Islet precursor cell (in vitro differentiated cells): ENCODE measurements at places on chromosomes 3 and 15.
A peak's percentile ranks its signal among the peaks of the same experiment; 100 is the strongest.

GRCh38 chr15:73682600-73683090 lies 1.5 kb upstream of the CD276 start:
- DNase-seq, result peak; percentile 54

DNA sequence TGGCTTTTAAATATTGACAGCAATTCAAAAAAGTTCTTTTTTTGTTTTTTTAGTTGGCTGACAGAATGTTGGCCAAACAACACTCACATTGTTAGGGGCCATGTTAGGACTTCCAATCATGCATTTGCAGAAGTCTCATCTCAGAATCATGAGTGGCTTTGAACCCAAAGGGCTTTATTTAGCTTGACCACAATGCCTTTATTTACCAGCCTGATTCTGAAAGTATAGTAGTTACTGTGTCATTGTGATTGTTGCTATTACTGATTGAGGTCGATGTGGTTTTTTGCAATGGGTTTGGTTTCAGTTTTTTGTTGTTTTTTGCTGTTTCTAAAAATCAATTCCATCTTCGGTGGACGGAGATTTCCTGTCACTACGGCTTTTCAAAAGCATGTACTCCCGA lies 7.2 kb downstream of the GLDN start:
- no peak for DNase-seq

GRCh38 chr3:5754602-5755001 lies 567.1 kb downstream of the EDEM1 start:
- DNase-seq, result no peak

DNA sequence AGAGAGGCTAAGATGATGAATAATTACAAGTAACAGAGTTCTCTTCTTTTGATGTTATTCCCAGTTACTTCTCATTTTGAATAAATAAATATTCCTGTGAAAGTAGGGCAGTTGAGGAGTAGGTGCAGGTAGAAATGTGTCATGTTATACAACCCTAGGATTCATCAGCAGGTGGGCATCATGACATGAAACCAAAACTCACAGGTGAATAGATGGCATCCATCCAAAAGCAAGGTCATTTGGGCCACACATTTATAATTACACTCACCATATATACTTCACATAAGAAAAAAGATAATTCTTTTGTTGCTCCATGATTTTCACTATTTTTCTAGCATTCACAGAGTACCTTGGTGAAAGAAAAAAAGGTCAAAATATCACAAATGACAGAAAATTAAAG lies 273.6 kb downstream of the ZBBX start:
- DNase-seq, result no peak

GRCh38 chr3:56304069-56304468 lies 164.2 kb downstream of the ERC2 start:
- DNase-seq, result no peak

DNA sequence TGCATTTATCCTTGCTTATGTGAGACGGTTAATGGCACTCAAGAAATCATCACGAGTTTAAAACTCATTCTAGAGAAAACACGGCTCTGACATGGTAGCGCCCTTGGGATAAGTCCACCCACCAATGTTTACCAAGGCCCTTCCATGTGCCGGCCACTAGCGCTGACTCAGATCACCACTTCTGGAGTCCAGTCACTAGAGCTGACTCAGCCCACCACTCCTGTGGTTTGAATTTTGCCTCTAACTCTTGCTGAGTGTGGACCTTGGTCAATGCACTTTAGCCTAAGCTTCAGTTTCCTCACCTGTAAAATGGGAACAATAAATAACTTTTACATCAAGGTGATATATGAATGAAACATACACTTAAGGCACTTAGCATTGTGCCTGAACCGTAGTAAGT lies 358.4 kb upstream of the PROK2 start:
- no peak for DNase-seq

DNA sequence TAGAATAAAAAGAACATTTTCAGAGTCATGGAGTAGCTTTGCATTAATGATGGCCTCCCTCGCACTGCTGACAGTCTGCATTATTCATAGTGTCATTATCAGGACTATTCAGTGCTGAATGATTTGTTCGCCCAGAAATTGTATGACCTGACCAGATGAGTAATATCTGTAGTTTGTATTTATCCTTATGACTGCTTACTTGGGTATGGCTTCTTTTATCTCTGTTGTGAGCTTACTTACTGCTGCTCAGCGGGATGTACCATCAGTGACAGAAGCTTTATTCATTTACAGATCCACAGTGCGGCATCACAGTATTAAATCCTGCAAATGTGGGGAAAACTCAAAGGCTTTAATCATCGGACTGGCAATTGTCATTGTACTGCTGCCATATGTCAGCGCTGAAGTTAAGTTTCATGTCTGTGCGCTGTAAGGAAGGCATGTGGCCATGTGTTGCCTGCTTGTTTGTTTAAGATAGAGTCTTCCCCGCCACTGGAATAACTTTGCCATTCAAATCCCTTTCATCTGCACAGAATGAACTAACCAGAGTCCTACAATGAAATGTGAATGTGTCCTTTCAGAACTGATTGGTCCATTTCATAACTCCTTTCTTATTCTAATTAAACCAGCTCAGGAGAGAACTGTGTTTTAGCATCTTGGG lies 262.2 kb downstream of the CHL1 start:
- DNase-seq, result no peak

DNA sequence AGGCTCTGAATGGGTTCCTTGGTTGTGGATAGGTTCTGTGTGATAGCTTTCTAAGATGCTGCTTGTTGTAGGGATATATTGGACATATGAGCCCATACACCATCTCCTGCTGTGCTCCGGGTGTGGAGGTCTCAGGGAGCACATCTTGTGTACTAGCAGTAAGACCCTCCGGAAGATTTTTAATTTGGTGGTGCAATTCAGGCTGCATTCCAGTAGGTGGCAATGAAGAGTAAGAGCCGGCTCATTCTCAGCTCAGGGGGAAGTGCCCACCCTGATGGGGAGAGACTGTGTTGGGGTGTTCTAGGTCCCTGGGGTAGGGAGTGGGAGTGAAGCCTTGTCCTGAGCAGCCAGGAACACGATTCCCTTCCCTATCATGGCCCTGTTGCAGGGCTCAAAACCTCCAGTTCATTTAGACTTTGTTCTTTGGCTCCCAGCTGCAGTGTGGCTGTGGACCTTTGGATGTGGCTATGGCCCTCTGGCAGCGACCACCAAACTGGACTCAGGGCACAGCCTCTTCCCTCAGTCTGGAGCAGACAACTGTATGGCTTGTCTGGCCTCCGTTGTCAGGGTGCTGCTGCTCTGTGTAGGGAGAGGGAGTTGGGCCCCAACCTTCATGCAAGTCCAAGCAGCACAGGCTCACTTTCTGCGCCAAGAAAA lies 104.7 kb downstream of the UNC13C start:
- DNase-seq, result peak; percentile 60

GRCh38 chr3:49683162-49683561 lies 6.1 kb downstream of the MST1 start:
- no peak for DNase-seq

DNA sequence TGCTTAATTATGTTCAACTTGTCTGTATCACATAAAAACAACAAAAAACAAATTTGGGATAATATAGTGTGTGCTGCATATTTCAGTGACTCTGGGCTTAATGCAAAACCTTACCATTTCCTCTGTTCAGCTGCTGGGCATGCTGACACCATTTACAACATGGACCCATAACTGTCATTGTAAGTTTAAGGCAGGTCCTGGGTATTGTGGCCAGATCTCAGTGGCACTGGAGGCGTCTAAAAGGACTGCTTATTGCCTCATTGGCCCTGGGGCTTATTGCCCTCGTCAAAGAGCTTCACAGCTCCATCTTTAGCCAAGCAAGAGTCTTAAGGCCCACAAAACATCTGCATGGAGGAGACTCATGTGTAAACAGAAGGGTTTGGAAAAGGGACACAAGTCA lies 390.2 kb downstream of the NR2F2 start:
- DNase-seq, result no peak

- DNase-seq, result no peak
These were observed 410.6 kb downstream of the FOXP1 start for GRCh38 chr3:71172951-71173350.

DNA sequence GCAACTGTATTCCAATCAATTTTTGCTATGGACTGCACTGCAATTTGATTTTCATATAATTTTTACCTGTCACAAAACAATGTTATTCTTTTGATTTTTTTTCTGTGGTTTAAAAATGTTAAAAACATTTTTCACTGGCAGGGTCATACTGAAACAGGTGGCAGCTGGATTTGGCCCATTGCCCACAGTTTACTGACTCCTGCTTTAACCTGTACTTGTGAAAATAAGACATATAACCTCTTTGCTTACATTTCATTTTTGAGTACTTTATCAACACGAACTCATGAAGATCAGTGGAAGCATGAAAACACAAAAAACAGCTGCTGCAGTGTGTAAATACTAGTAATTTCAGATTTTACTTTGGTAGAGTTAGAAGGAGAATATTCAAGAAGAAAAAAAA lies 313.1 kb downstream of the WDR72 start:
- no peak for DNase-seq

- DNase-seq, result no peak
These were observed 33.1 kb upstream of the PARL start for GRCh38 chr3:183917776-183918175.

DNA sequence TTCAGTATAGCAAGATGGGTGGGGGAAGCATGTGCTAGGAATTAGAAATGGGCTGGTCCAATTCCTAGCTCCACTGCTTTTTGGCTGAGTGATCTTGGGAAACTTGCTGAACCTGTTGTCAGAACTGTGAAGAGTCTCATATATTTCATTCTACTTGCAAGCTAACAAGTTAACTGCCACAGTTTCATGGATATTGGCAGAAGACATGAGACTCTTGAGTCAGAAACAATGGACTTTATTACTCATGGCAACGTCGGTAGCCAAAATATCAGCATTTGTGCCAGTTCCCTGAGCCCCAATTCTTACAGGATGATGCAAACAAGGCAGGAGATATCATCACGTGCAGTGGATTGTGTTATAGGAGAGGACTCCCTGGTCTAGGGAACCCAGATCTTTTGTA lies 26.6 kb upstream of the PLAAT1 start:
- no peak for DNase-seq

DNA sequence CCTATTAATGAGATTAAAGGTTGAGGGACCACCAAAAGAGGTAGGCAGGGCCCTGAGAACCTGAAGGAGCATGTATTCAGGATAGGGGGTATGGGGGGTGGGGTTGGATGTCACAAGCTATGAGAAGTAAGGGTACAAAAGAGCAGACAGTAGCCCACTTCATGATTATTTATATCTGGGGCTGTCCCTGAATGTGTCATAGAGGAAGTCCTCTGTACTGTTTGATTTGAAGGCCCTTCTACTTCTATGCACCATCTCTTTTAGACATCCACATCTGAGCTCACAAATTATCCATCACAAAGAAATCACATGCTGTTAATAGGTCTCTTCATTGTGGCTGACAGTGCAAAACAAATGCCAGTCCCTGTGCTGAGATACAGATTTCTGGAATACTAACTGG lies 68.6 kb downstream of the FHIT start:
- no peak for DNase-seq

- no peak for DNase-seq
These were observed 25.5 kb downstream of the NSMCE3 start for GRCh38 chr15:29244123-29244522.

GRCh38 chr3:55891106-55891505 lies 404.0 kb upstream of the WNT5A start:
- DNase-seq, result no peak

GRCh38 chr15:64809649-64810496 lies 15.6 kb downstream of the PIF1 start:
- peak; percentile 90 for DNase-seq

GRCh38 chr3:106332129-106332528 lies 463.3 kb upstream of the CBLB start:
- no peak for DNase-seq

DNA sequence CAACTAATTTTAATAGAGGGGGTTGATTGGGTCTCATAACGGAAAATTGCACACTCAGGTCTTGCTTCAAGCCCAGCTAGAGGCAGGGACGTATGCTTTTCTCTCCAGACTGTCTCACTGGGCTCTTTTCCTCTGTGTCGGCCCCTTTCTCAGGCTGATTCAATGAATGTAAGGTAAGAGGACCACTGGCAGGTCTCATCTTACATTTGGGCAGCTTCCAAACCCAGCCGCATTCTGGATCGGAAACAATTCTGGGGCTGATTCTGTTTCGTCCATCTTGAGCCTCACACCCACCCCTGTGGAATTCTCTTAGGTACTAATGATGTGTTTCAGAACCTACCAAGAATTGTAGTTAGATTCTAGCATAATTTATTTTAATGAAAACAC lies 40.7 kb downstream of the TMEM212 start:
- no peak for DNase-seq

DNA sequence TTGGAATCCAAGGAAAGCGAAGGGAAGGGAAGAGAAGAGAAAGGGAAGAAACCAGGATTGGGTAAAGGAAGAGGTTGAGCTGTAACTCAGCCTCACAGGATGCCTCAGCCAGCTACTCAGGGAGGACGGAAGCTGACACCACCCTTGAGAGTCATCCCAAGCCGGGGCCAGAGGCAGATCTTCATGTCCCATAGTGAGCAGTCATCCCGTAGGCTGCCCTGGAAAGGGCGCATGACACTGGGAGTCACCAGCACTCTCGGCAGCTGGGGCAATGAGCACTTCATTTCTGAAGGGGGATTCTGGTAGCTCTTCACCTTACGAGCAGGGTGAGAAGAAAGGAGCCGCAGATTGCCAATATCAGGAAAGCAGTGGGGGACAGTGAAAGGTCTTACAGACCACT lies 60.1 kb upstream of the PCSK6 start:
- peak; percentile 47 for DNase-seq

DNA sequence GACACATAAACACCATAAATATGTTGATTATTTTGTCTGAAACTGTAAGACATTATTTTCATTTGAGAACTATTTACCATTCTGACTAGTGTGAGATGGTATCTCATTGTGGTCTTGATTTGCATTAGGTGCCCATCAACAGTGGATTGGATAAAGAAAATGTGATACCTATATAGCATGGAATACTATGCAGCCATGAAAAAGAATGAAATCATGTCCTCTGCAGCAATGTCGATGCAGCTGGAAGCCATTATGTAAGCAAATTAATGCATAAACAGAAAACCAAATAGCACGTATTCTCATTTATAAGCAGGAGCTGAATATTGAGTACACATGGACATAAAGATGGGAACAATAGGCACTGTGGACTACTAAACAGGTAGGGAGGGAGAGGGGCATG lies 258.7 kb upstream of the TPRG1 start:
- no peak for DNase-seq

DNA sequence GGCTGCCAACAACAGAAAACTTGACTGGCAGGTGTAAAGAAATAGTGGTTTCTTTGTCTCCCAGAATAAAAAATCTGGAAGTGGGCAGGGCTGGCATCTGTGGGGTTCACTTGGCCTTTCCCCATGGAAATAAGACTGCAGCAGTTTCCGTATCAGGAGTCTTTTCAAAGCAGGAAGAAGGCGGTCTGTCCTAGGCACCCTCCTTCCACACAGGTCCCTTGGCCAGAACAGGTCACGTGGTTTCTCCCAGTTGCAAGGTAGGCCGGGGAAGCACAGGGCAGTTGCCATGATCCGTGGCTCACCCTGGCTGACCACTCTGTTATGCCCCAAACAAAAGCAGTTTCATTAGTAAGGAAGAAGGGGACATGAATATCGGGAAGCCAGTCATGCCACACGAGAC lies 45.4 kb downstream of the ZDHHC19 start:
- DNase-seq, result no peak
